NCI-H2081 (cell line): ENCODE measurements at places on chromosomes 12 and 14.
A peak's percentile ranks its signal among the peaks of the same experiment; 100 is the strongest.

- no peak for DNase-seq
These were observed 50.2 kb downstream of the FZD10 start for GRCh38 chr12:130212384-130212989.

DNA sequence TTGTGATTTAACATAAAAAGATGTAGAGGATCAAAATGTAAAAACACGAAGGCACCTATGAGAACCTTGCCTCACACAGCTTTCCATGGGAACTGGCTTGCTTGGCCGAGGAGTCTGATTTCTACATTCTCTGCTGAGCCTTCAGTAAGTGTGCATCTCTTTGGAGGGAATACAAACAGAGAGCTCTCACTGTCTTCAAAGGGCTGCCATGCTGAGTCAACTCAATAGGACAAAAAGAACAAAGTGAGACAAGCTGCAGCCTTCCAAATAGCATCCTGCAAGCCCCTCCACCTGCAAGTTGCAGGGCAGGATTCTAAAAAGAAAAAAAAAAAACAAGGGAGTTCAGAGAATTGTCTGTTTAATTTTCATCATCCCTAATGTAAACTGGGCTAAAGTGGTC is 411.9 kb downstream of the NELL2 start:
- no peak for DNase-seq

- no peak for DNase-seq
These were observed 33.3 kb downstream of the TULP3 start for GRCh38 chr12:2924019-2924418.

- no peak for DNase-seq
These were observed 1029.7 kb upstream of the LRFN5 start for GRCh38 chr14:40576880-40577478.

DNA sequence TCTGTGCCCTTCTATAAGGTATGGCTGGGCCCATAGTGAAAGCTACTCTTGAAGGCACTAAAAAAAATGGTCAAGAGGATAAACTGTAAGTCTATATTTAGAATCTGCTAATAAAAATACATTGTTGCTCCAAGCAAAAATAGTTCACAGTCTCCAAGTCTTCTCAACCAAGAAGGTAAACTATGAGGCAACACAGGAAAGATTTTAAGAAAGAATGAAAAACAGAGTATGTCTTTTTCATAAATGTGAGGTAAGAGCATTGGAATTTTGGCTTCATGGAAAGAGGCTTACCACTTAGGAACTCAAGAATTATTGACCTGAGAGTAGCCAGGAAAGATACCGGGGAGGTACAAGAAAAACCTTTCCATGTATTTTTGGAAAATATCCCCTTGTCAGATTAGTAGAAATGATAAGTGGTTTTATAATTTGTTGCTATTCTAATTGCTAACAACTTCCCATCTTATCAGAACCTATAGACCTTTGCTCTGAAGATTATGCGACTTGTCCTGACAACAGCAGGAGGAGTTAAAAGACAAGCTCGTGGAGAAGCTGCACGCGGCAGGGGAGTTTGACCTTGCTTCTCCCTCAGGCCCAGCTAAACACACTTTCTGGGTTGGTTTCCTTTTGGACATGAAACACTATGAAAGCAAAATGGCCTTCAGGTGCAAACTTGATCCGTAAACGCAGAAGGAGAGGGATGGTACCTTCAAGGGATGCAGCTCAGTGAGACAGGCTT is 238.1 kb downstream of the FOXN3 start:
- DNase-seq: no peak

GRCh38 chr12:121165316-121165715 is 32.6 kb downstream of the P2RX7 start:
- no peak for DNase-seq

DNA sequence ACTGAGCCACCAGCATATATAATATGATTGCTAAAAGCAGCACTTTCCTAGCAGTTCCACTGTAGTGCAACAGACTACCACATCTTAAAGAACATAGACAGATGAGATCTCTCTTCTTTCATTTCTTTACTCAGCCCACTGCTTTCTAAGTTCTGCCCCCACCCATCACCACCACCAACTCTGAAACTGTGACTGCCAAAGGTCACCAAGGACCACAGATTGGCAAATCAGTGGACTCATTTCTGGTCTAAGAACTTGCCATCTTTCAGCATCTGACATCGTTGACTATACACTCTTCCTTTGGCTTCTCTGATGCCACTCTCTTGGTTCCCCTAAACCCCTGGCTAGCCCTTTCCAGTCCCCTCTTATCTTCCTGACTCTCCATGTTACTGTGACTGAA is 38.4 kb downstream of the IFNG start:
- no peak for DNase-seq

DNA sequence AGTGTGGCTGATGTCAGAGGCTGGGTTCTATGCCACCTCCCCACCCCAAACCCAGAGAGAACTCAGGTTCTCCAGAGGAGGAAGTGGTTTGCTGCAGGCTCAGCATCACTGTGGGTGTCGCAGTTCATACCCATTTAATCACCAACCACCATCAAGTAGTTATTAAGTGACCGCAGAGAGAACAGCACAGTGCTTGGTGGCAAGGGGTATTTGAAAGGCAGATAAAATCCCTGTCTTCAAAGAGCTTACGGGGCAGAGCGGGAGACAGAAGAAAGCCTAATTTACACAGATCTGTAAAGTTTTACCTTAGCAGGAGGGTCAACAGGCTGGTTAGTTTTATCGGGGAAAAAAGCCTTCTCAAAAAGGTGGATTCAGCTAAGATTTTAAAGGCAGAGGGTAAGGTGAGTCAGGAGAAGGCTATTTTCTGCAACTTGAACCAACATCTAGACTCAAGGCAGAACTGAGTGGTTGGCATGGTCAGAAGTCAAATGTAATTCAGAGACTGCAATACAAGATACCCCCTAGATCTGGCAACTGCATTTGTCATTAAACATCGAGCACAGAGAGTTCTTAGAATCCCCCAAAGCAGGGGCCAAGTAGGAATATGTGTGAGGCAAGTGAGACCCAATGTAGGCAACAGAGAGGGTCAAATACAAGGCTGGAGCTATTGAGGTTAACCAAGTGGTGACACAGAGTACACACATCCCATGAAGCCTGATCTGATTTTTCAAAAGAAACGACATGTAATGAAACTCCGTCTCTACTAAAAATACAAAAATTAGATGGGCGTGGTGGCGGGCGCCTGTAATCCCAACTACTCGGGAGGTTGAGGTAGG is 13.2 kb downstream of the PXN start:
- DNase-seq: no peak

DNA sequence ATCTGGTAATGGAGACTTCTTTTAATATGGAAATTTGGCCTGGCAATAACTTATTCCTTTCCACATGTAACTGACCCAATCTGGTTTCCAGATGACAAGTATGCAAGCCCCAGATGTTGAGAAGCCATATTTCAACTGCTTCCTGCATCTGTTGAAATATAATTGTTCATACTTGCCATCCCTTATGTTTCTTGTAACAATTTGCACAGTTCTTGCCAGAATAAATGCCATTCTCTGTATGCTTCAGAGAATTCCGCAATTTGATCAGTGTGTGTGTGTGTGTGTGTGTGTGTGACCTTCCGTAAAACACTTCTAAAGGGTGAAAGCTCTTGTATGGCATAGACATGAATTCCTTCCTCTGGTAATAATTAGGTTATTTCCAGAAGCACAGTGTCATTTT is 1.8 kb upstream of the CLEC2A start:
- no peak for DNase-seq

GRCh38 chr14:33285902-33286700 is 347.4 kb downstream of the NPAS3 start:
- DNase-seq: no peak

DNA sequence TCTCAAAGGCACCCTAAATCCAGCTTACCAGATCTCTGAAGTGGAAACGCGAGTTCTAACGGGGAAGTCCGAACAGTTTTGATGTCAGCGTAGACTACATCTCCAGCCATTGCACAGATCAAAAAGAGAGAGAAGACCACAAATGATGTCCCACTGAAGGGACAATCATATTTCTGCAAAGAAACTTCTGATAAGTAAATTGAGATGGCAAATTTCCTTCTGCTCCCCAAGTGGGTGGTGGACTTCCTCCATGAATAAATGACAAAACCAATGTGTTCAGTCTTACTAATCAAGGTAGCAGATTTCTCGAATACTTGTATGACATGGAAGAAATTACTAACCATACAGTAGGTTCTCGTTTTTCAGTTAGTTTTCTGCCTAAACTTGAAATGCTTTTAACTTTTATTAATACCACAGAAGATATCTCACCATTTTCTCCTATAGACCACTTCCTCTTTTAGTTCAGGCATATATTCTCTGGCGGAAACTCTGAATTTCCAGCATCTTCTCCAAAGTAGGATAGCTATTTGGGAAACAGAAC is at the start of gene CLECL1:
Gene CLECL1 (minus strand): TSS at position 177 of the 541 bp plus-strand sequence.
- no peak for DNase-seq

- DNase-seq: no peak
These were observed 108.5 kb downstream of the ARF6 start for GRCh38 chr14:50001151-50001998.

GRCh38 chr14:79991866-79992265 is 219.4 kb downstream of the DIO2 start:
- DNase-seq: no peak

DNA sequence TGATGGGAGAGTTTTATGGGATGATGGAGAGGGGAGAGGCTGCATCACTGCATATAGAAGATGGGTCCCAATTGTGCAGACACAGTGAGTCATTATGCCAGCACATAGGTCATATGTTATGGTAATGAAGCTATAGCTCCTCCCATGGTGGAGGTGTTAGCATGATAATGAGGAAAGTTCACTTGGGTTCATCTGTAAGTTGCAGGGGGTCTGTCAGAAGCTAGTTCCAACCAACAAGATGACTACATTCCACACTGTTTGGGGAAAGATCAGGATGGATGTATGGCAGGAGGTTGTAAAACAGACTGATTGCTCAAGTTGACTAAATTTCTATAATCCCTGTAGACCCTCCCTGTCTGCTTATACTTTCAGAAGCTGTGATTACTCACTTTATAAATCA is 561.3 kb downstream of the C12orf50 start:
- no peak for DNase-seq

GRCh38 chr12:1640328-1641234 is 11.6 kb downstream of the WNT5B start:
- DNase-seq: peak; percentile 32

DNA sequence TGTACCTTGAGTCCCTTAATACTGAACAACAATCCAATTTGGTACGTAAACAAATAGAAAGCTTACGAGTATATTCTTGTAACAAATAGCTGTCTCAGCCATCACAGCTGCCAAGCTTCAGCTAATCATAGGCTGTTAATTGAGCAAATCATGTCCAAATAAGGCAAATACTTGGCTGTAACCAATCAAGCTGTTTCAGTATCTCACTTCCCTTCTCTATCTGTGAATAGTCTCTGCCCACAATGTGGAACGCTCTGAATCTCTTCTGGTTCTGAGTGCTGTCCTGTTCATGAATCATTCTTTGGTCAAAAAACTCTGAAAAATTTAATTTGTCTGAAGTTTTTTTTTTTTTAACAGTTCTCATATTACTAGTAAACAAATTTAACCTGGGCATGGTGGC is 5.8 kb upstream of the NEMF start:
- peak; percentile 47 for DNase-seq

- DNase-seq: no peak
These were observed 7.1 kb downstream of the LTBR start for GRCh38 chr12:6391013-6391412.

DNA sequence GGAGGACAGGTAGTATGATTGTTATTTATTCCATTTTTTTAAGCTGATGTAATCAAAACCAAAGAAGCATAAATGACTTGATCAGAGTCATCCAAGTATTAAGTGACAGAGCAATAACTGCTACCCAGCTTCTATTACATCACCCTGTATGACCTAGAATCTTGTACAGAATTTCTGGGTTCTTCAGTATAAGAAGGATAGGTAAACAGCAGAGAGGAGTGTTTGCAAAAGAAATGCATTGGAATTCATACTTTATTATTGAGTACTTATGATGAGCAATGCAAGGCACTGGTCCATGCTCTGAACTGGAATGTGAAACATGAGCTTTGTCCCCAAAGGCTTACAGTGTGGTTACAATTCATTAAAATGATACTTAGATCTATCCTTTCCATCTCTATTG is 916.8 kb downstream of the DIO2 start:
- no peak for DNase-seq

GRCh38 chr14:35319509-35319908 is 27.3 kb downstream of the PSMA6 start:
- no peak for DNase-seq

GRCh38 chr14:25041484-25041883 is 8.5 kb downstream of the STXBP6 start:
- DNase-seq: no peak

DNA sequence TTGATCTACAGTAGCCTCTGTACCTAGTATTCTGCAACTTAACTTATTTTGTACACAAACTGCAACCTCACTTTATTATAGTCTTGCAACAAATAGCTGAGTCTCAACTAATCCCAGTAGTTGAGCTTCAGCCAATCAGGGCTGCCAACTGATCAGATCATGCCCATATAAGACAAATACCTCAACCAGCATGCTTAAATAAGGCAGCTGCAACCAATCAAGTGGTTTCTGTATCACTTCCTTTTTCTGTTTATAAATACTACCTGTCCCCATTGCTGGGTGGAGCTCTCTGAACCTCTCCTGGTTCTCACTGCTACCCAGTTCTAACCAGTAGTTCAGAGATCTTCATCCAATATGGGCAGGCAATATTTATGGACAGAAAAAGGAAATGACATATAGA is 248.5 kb upstream of the FBXO33 start:
- no peak for DNase-seq

DNA sequence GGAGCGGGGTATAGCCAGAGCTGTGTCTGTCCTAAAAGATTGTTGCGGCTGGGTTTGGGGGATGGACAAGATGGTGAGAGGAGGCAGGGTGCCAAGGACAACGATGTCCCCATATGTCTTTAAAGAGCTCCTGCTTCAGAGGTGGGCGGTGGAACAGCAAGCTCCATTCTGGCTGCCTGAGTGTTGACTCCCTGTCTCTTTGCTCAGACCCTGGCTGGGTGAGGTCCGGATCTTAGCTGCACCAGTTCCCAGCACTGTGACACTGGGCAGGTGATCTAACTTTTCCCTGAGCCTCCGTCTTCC is 8.3 kb upstream of the WSCD2 start:
- no peak for DNase-seq

DNA sequence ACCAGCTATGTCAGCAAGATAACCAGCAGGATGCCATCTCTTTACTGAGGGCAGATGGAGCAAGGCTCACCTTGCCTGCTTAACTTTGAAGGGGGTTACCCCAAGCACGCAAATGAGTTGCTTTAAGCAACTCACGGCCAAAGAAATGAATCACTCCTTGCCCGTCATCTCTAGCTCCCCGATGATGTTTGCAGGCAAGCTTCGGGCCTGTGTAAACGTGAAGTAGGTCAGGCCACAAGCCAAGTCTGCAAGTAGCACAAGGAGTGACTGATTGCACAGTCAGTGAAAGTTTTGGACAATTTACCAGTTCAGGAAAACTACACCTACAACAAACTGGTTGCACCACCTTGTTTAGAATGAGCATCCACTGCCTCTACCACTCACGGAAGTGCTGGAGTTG is 699.7 kb upstream of the TBX3 start:
- DNase-seq: no peak

DNA sequence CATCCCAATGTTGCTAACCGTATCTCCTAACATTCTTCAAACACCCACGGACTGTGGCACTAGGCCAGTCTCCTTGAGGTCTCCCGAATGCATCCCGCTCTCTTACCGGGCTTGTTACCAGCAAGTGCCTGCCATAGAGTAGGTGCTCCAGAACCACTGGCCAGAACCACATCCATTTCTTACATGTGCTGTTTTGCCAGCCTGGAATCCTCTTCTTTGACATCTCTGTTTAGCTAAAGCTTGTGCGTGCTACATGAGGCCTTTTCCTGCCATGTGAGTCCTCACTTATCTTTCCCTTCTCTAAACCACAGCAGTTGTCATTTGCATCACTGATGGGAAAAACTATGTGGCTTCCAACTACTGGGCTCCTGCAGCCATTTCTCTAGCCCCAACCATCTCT is 397.4 kb downstream of the PCNX1 start:
- no peak for DNase-seq
